ENCODE measurements at places on chromosomes 7 and 10. TPM values are rescaled to one million over a fixed set of nuclear protein-coding genes. Genes with fewer than 3 reads are reported as not detected.

Gene GPRIN2
- total RNA-seq, result not detected

Gene ADRA2A
- total RNA-seq, result not detected

Gene MGAM2
- not detected for total RNA-seq

Gene CNPY1
- total RNA-seq, result not detected

Gene PRF1
- total RNA-seq, result not detected

Gene FAM237B
- not detected for total RNA-seq

Gene ABCC2
- 1.7 TPM for total RNA-seq

Gene PPRC1
- 49.9 TPM for total RNA-seq

Gene ZSCAN21
- 7.7 TPM for total RNA-seq

Gene FAM25C
- total RNA-seq, result not detected

Gene KEL
- 1.2 TPM for total RNA-seq

Gene ADIRF
- 2.8 TPM for total RNA-seq

Gene GRID2IP
- not detected for total RNA-seq

Gene FOXK1
- total RNA-seq, result 52.1 TPM

Gene CLDN4
- 0.25 TPM for total RNA-seq

Gene ERCC6
- 59.6 TPM for total RNA-seq

Gene IL2RA
- total RNA-seq, result not detected

Gene PPP1R17
- not detected for total RNA-seq

Gene CLCN1
- total RNA-seq, result not detected

Gene SLC35B4
- total RNA-seq, result 20.2 TPM

Gene CHAT
- not detected for total RNA-seq

Measured in endothelial cell of umbilical vein (primary cell).